HFFc6 (cell line): ENCODE measurements at places on chromosomes 3 and 15.

DNA sequence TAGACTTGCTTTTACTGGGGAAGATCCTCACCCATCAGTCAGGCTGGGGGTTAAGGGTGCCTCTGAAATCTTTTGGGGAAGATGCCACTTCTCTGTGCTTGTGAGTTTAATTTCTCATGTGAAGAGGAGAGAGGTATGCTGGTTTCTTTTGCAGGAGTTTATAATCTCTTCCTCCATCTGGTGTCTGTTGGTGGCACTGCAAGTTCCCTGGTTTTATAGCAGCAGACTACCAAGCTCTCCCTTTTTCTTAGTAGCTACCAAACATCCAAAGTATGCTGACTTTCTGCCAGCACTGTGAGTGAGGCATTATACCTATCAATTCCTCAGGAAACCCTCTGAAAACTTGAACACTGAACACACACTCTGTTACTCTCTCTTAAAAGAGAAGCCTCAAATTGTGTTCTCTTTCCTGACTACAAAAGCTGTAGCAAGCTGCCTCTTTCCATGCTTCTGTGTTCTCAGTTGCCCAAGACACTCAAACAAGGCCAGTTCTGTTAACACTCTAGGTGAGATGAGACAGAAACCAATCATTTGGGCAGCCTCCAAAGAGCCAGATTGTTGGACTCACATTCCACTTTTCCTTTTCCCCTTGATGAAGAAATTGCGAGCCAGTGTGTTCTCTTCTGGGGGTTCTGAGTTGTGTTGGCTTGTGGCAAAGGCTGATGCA lies 299.5 kb downstream of the GAP43 start:
- DNase-seq: peak; percentile 17

GRCh38 chr3:125512135-125512920 lies 7.7 kb downstream of the SNX4 start:
- no peak for DNase-seq

- no peak for DNase-seq
Observed at GRCh38 chr3:50373146-50374051, 14.1 kb upstream of the TMEM115 start.

DNA sequence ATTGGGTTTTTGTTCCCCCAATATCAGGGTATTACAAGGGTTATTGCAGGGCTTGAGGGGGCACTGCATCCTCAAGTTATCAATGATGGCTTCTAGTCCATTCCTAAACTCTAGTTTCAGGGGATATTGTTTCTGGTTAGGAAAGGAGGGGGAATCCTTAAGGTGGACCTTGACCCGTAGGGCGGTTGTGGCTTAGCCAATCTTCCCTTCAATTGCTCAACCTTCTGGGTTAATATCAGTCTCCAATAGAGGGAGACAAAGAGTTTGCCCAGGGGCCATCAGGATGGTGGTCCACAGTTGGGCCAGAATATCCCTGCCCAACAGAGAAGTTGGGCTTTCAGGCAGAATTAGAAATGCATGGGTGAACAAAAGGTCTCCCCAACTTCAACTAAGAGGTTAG lies 214.9 kb downstream of the BCHE start:
- no peak for DNase-seq

DNA sequence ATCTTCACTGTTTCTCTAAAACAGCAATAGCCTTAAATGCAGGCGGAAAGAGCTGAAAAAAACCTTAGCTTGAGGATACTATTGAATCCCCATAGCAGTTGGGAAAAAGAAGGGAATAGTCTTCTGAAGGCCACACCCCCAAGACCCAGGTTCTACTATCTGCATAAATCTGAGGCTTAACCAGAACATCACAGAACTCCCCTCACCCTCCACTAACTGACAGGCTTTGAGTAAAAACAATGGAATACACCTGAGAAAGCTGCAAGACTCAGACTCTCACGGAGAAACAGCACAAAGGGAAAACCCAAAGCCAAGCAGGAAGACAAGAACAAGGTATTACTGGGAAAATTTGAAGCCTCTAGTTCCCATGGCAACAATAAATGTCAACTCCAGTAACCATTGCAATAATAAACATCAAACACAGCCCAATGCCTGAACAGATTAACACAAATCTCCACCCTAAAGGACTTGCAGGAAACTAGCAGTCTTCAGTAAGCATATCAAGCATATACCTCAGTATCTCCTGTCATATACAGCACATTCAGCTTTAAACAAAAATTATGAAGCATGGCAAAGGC lies 56.4 kb downstream of the TMCC1 start:
- DNase-seq: no peak

- no peak for DNase-seq
Observed at GRCh38 chr3:27456554-27456953, 27.6 kb downstream of the SLC4A7 start.

GRCh38 chr3:65484964-65485363 lies 553.8 kb downstream of the MAGI1 start:
- DNase-seq: no peak

GRCh38 chr3:137165117-137165806 lies 207.5 kb downstream of the IL20RB start:
- DNase-seq: peak; percentile 5

DNA sequence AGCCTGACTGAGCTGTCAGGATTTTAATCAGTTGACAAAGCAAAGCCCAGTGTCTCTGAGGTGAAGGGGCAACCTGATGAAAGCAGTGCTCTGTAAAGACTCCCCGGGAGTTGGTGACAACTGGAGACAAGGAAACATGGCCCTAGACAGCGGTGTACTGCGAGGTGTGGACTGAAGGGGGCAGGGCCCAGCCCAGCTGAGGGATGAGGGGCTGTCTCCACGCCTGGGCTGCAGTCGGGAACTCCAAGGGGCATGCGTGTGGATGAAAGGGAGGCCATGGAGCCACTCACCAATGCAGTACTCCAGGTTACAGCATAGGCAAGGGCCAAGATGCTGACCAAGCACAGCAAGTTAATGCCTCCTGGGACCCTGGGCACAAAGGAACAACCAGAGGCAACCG lies 45.1 kb downstream of the SCAP start:
- no peak for DNase-seq

DNA sequence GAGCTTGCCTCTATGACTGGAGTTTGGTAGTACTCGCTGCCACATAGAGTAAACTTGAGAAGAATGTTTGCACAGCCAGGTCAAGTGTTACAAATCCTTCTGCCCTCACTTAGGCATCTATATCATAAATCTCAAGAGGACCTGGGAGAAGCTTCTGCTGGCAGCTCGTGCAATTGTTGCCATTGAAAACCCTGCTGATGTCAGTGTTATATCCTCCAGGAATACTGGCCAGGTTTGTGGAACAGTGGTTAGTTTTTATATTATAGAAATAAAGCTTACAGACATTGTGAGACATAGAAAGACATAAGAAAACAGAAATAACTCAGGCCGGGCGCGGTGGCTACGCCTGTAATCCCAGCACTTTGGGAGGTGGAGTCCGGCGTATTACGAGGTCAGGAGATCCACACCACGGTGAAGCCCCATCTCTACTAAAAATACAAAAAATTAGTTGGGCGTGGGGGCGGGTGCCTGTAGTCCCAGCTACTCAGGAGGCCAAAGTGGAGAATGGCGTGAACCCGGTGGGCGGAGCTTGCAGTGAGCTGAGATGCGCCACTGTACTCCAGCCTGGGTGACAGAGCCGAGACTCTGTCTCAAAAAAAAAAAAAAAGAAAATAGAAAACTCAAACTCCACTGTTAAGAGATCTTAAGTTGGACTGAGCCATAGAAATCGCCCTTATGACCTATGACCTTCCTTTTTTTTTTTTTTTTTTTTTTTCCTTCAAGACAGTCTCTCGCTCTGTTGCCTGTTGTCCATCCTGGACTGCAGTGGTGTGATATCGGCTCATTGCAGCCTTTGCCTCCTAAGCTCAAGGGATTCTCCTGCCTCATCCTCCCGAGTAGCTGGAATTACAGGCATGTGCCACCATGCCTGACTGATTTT lies 2.2 kb downstream of the RPSA start:
- no peak for DNase-seq

DNA sequence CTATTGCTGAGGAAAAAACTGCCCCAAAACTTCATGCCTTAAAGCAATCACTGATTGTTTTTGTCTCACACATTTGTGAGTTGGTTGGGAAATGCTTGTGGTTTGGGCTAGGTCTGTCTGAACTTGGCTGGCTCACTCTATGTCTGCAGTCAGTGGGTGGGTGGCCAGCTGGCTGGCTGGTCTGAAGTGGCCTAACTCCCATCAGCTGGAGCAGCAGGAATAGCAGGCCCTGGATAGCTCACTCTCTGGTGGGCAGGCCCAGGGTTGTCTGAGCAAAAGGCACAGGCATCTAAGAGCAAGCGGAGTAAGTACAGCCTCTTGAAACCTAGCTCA lies 37.7 kb upstream of the PRR20G start:
- DNase-seq: no peak

DNA sequence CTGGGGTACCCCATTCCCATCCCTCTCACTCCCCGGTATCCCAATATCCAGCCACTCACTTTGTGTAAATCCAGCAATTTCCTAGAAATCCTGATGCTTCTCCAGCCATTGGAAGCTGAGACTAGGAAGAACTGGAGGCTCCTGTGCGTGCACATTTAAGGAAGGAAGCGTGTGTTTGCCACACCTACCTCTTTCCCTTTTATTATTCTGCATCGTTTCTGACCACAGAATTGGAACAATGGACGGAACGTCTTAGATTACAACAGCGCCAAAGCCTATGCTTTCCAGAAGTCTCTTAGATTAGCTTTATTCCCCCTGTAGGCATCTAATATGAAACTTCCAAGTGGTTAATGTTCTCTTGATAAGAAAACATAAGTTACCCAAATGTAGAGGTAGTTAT lies 234.8 kb upstream of the TRIM42 start:
- no peak for DNase-seq

GRCh38 chr3:100105501-100105900 lies 8.8 kb downstream of the FILIP1L start:
- DNase-seq: no peak

DNA sequence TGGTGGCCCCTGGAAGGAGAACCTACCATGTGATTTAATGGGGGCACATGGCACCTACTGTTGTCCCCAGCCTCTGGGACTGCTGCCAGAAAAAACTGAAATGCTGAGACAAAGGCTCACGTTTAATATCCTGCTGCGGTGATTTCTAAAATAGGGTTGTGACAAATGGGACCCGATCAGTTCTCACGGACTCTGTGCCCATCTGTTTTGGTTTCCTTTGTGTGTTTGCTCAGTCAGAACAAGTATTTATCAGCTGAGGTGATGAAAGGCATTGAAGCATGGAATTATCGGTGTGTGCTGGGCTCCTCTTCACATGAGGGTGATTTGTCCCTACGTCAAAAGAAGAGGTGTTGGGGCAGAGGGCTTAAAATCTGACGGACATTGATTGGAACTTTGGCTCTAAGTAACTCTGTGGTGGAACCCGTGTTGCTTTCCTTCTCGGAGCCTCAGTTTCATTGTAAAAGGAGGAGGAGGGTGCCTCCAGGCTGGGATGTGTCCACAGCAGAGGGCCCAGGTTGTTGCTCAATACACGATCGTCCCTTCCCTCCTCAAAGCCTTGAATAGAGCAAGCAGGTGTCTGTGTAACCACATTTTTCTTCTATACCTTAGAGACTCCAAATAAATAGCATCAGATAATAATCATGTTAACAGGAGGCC lies 283.3 kb upstream of the RGMA start:
- DNase-seq: no peak
